ENCODE measurements at places on chromosomes 6 and 20.

GRCh38 chr6:43199912-43200311, 17.9 kb downstream of the CUL9 start:
- no peak for DNase-seq

DNA sequence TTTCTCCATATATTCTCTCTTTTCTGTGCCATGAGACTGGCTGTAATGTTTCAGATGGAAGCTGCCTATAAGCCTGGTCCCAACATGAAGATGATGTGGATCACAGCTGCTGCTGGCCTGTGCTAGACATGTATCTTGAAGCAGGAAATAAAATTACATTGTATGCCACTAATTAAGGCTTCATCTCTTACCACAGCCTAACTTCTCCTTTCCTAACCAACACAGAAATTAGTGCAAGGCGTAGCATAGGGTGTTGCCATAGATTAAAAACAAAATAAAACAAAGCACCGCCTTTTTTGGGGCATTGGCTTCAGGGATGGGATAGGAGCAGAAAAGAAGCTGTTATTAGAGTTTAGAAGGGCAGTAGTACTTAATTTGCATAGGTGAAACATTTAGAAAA, 4.7 kb upstream of the SLC17A4 start:
- no peak for DNase-seq

GRCh38 chr20:45322952-45323383, 14.9 kb upstream of the MATN4 start:
- DNase-seq: no peak

GRCh38 chr6:18117136-18117535, 5.3 kb downstream of the NHLRC1 start:
- DNase-seq: no peak

- DNase-seq: no peak
These were observed 33.8 kb downstream of the SUMO4 start for GRCh38 chr6:149433881-149434280.

GRCh38 chr6:126444659-126445273, 104.9 kb downstream of the CENPW start:
- no peak for DNase-seq

- DNase-seq: no peak
These were observed 7.4 kb downstream of the SENP6 start for GRCh38 chr6:75608956-75609533.

DNA sequence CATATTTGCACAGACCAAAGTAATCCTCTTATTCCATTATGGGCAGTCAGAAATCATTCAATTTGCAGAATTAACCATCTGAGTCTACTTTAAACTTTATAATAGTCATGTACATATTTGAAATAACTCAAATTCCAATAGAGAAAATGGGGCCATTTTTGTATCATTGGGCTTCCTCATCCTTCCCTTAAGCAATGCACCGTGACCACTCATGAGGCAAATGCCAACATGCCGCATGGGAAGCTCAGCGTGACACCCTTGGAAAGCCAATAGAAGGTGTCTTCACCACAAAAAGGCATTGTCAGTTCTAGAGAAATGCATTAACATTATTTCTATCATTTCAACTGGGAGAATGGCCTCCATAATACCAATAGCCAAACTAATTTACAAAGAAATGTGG, 38.5 kb downstream of the SIM1 start:
- DNase-seq: no peak

GRCh38 chr20:62220666-62221568, 839 bp upstream of the HRH3 start:
- DNase-seq: no peak

DNA sequence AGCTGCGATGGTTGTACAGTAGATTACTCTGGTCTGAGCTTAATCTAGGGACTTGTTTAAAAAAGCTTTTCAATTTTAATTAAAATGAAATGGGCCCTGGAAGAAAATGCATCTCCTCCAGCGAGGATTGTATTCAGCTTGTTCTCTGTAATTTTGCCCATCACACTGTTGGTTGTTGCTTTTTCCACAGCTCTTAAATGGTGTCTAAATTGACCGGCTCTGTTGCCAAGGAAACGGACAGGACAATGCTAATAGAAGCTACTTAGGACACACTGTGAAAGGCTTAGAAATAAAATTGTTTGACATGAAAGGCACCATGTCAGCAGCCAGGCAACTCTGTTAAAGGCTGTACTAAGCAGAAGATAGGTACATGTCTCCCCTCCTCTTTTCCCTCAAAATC, 116.7 kb upstream of the NRSN1 start:
- DNase-seq: no peak

GRCh38 chr6:170134031-170134470, 156.8 kb downstream of the DLL1 start:
- no peak for DNase-seq

DNA sequence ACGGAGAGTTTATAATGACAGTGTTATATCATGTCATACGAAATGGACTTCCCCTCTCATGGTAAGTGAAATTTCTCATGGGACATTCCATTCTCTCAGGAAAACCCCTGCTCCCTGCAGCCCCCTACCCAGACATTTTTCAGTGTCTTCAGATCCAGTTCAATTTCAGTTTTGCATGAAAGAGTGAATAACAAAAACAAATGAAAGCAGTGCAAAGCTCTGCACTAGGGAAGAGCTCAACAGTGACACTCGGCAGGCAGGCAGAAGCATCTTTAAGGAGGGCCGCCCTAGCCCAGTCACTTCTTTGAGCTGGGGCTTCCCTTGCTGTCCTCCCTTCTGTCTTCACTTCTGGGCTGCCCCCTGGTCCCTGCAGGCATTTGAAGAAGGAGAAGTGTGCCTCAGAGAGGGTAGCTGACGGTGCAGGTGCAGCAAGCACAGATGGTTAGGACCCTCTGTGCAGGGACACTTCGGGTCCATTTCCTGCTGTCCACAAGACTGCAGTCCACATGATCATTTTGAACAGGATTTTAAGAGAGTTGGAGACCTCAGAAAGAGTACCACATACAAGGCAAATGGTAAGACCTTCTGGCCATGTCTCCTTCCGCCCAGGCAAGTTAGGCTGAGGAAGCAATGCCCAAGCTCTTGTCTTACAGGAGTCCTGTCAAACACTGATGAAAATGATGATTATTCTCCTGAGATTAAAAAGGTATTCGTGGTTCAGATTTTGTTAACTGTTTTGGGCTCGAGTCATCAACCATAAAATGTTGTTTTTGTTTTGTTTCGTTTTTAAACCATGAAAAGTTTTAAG, 5.4 kb upstream of the DUSP22 start:
- DNase-seq: no peak

- DNase-seq: no peak
These were observed 77.4 kb downstream of the ARID1B start for GRCh38 chr6:156854466-156855161.

GRCh38 chr6:27601668-27602254, 128.9 kb upstream of the ZNF184 start:
- no peak for DNase-seq

GRCh38 chr6:138728662-138729061, 44.9 kb upstream of the CCDC28A start:
- DNase-seq: no peak

DNA sequence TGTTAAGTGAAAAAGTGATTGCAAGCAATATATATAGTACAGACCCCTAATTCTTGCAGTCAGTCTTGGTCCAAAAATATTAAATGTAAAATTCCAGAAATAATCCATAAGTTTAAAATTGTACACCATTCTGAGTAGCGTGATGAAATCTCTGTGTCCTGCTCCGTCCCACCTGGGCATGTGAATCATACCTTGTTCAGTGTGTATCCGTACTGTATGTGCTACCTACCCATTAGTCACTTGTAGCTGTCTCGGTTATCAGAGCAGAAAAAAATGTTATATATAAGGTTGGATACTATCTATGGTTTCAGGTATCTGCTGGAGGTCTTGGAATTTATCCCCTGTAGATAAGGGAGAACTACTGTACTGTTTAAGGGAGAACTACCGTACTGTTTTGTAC, 16.3 kb downstream of the IRAK1BP1 start:
- no peak for DNase-seq

DNA sequence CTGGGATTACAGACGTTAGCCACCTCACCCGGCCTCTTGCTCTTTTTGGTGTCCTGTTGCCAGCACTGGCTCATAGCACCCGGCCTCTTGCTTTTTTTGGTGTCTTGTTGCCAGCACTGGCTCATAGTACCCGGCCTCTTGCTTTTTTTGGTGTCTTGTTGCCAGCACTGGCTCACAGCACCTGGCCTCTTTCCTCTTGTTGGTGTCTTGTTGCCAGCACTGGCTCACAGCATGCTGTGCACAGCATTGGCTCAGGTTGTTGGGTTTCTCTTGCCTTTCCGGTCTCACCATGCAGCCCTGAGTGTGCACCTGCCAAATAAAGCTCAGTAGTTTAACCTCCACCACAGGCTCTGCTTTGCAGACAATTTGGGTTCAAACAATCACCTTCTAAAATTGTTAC, 208.2 kb downstream of the THBS2 start:
- no peak for DNase-seq

GRCh38 chr6:6057442-6058053, 50.8 kb upstream of the NRN1 start:
- DNase-seq: peak; percentile 9

GRCh38 chr6:52407467-52407866, 12.7 kb upstream of the EFHC1 start:
- peak; percentile 37 for DNase-seq

- DNase-seq: no peak
These were observed 125.3 kb upstream of the SPACA1 start for GRCh38 chr6:87922196-87922946.

GRCh38 chr6:74932232-74932888, 273.5 kb downstream of the COL12A1 start:
- no peak for DNase-seq

DNA sequence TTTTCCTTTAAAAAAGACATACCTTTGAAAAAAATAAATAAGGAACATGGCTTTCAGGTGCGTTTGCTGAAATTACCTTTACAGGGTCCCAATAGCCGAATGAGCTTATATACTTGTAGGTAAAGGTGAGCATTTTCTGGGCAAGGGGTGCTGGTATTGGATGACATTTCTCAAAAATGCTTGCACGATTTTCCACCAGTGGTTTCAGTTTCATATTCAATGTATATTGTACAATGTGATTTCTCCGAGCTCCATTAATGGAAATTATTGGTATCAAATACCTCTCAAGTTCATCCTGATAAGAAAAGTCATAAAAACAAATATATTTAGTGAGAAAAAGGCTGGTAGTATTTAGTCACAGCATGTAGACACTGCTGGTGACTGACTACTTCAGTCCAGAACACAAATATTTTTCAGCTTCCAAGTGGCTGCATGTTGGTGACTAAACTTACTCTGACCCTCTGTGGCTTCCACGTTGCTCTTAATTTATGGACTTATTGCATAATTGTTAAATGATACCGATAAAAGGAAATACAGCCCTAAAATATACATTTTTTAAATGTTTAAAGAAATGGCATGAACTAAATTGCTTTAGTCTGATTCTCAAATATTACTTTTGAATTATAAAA, 32.9 kb upstream of the ZBTB24 start:
- DNase-seq: no peak

GRCh38 chr6:119065382-119065781, 13.1 kb downstream of the FAM184A start:
- no peak for DNase-seq

GRCh38 chr6:72213654-72214053, 327.3 kb downstream of the RIMS1 start:
- DNase-seq: no peak

DNA sequence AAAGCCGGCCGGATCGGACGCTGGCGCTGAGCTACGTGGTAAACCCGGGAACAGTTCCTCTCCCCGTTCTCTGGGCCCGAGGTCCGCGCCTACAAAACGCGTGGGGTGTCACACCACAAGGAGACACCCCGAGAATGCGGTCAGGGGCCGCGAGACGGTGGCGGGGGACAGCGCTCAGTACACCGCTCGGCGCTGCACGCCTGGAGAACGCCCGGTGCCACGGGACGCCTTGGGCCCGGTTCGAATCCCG, 670 bp downstream of the NCOA5 start:
- DNase-seq: no peak

- no peak for DNase-seq
These were observed 1.5 kb downstream of the NOL4L start for GRCh38 chr20:32583581-32584070.

GRCh38 chr6:34506718-34507117, 40.8 kb downstream of the PACSIN1 start:
- no peak for DNase-seq

DNA sequence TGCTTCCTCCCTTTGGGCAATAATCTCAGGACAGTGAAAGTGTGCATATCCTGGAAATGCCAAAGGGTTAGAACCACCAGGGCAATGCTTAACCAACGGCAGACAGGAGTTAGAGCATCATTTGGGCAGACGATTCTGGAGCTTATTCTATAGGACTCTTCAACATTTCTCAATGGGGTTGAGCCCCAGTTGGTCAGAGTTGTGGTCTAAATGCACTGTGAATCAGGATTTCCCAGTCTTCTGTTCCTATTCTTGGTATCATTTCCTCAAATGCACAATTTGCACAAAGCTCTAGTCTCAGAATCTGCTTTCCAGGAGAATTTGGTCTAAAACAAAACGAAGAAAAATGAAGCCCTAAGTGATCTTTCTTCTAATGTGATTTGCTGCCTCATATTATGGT, 389.6 kb upstream of the JAG1 start:
- no peak for DNase-seq

- DNase-seq: peak; percentile 34
These were observed 147.9 kb downstream of the VEGFA start for GRCh38 chr6:43917878-43918382.

- no peak for DNase-seq
These were observed 50.9 kb upstream of the CHRNA4 start for GRCh38 chr20:63411898-63412631.

DNA sequence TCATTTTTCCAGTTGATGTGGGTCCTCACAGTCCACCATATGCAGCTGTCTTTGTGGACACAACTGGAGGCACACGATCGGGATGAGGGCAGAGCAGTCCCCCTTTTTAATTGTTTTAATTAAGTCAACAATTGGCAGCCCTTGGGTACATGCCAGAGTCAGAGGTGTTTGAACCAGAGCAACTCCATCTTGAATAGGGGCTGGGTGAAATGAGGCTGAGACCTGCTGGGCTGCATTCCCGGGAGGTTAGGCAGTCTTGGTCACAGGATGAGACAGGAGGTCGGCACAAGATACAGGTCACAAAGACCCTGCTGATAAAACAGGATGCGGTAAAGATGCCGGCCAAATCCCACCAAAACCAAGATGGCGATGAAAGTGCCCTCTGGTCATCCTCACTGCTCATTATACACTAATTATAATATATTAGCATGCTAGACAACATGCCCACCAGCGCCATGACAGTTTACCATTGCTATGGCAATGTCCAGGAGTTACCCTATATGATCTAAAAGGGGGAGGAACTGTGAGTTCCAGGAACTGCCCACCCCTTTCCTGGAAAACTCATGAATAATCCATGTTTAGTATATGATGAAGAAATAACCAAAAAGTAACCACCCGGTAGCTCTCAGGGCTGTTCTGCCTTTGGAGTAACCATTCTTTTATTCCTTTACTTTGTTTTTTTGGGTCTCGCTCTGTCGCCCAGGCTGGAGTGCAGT, 31.8 kb upstream of the BLCAP start:
- no peak for DNase-seq

All from fibroblast of the conjunctiva (primary cell).